ENCODE measurements at places on chromosomes 16 and 17.

DNA sequence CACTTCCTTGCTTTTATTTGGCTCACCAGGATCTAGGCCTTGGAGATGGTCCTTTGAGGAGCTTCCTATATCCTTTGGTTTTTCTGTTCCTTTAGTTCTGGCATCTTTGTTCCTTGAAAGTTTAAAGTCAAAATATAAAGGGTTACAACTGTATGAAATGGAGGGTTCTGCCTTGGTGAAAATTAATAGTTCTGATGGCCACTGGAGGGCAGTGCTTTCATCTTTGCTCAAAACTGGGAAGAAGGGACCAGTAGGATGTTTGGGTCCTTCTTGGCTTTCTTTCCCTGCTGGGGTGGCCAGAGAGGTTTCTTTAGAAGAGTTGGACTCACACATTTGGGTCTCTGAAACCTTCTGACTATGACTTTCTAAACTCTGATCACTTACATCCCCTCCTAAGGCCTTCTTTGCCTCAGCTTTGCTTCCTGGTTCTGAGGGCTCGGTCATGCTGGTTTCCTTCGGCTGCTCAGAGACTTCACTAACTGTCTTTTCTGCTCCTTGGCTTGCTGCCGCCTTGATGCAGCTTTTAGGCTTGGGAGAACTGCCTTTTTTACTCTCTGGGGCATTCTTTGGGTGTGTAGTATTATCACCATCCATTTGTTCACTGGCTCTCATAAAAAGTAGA, 10.9 kb upstream of the ITGA2B start:
- H3K27me3 ChIP-seq = no peaks in the 10 kb centered on the region
- no peak overlapping the region for H3K4me3 ChIP-seq
- no peak overlapping the region for H3K27ac ChIP-seq
- peak; percentile 34 for DNase-seq
- no peaks in the 10 kb centered on the region for H3K4me1 ChIP-seq

GRCh38 chr16:89855301-89855945, 18.0 kb upstream of the TCF25 start:
- H3K4me3 ChIP-seq = no peak overlapping the region
- no peaks in the 10 kb centered on the region for H3K27me3 ChIP-seq
- no peaks in the 10 kb centered on the region for H3K4me1 ChIP-seq
- no peak for DNase-seq
- peaks cover 28% of the 10 kb centered on the region for H3K36me3 ChIP-seq

- H3K27me3 ChIP-seq = peaks cover 2% of the 10 kb centered on the region
- peaks cover 16% of the 10 kb centered on the region for H3K4me1 ChIP-seq
- no peak for DNase-seq
- no peaks in the 10 kb centered on the region for H3K36me3 ChIP-seq
- H3K27ac ChIP-seq = no peak overlapping the region
These were observed 40.2 kb upstream of the PLCG2 start for GRCh38 chr16:81738783-81739496.

DNA sequence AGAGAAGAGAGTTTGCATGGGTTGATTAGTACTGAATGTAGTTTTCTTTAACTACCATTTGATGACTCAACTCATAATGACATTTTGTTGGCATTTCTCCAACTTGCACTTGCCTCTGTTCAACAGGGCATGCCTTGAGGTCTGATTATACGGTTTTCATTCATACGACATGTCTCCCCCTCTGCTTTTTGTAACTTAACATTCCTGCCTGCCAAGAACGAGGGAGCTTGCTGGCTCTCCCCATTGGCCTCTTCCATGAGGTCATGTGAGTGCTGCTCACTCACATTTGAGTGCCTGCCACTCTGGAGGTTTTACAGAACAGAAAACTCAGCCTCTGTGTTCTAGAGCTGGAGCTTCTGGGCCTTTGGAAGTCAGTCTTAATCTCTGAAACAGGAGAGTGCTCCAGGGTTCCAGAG, 19.7 kb downstream of the MAP2K6 start:
- no peak overlapping the region for H3K27ac ChIP-seq
- H3K27me3 ChIP-seq = no peaks in the 10 kb centered on the region
- H3K4me3 ChIP-seq = no peak overlapping the region
- no peaks in the 10 kb centered on the region for H3K36me3 ChIP-seq
- no peaks in the 10 kb centered on the region for H3K4me1 ChIP-seq
